ENCODE measurements at places on chromosomes 7 and 10.

- no peak for DNase-seq
These were observed 215.5 kb downstream of the GLRX3 start for GRCh38 chr10:130351466-130352290.

GRCh38 chr10:12670004-12670403 lies 320.7 kb downstream of the CAMK1D start:
- DNase-seq: peak; percentile 10

DNA sequence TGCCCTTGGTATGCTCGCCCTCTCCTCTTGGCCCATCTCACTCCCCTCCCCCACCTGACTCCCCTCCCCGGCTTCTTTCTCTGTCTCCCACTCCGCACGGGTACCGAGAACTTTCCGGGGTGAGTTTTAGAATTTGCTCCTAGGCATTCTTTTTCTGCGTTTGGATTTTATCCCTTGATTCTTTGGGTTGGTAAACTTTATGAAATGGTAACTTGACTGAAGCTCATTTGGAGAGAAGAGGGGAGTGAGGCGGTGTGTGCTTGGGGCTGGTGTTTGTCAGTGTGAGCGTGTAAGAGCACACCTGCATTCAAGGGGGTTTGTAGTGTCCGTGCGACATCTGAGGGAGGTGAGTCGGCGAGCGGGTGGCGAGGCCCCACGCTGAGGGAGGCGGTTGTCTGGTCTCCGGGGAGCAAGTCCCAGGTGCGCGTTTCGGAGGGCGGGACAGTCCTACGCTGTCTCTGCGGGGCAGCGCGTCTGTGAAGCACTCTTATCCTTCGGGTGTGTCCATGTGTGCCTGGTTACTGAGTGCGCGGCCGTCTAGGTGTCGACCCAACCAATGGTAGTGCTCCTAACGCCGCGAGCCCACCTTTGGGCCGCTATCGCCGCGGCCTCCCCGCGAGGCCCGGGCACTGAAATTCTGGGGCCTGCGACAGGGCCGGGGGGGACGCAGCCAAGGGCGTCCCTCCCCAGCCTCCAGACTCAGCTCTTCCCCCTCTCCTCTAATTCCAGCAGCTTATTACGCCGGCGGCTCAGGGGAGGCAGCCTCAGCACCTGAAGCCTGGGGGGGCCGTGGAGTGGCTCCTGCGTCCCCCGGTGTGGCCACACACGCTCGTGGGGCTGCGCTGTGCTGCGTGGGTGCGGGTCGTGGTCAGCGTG lies 2.6 kb upstream of the ZNF503 start:
- DNase-seq: no peak

- peak; percentile 76 for DNase-seq
These were observed 175.9 kb downstream of the CCDC71L start for GRCh38 chr7:106485031-106485551.

- DNase-seq: no peak
These were observed 40.1 kb downstream of the LRGUK start for GRCh38 chr7:134167250-134167649.

- DNase-seq: no peak
These were observed 159.3 kb downstream of the ELMO1 start for GRCh38 chr7:37289367-37289766.

DNA sequence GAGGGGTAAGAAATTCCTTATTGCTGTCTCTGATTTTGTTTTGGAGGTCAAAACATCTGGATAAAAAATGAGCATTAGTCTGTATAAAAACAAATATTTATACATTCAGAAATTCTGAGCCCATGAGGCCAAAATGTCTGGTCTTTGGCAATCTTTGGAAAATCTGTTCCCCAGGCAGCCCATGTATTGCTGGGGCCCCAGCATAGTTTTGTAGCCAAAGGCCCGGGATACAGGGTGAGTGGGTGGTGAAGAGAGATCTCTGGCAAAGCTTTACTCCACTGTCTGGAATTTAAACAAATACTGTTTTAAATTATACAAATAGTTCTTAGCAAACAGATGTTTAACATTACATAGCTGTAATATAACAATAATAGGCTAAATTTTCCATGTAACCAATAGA lies 134.7 kb upstream of the GALNT17 start:
- no peak for DNase-seq

All from A172 (cell line).